ENCODE measurements at places on chromosomes 12 and 14. TPM values are rescaled to one million over a fixed set of nuclear protein-coding genes. Genes with fewer than 3 reads are reported as not detected.
A peak's percentile ranks its signal among the peaks of the same experiment; 100 is the strongest.

DNA sequence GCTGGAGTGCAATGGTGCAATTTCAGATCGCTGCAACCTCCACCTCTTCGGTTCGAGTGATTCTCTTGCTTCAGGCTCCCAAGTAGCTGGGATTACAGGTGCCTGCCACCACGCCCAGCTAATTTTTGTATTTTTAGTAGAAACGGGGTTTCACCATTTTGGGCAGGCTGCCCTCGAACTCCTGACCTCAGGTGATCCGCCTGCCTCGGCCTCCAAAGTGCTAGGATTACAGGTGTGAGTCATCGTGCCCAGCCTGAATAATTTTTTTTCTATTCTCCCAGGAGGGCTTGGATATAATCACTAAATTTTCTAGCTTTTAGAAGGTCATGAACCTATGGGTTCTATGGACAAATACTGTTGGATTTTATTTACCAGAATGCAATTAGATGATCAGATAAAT is 44.7 kb upstream of the GNPNAT1 start:
- H3K4me1 ChIP-seq = peaks cover 10% of the 10 kb centered on the region
- no peak for DNase-seq
- H3K27ac ChIP-seq = no peak overlapping the region
- H3K27me3 ChIP-seq = no peaks in the 10 kb centered on the region

DNA sequence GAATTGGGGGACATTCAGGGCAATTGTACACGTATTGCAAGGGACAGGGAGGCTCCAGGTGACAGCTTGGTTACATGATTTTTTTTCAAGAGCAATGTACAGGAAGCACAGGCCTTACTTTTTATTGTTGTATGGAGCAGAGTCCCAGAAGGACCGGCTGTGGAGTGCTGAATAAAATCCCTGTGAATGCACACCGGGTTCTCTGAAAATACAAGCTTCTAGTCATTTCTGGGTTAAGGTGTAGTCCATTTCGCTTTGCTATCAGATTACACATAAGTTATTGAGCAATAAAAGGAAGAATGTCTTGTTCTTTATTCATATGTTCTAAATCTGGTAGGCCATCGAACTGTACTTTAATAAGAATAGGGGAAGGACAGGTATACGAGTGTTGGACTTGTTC is 52.2 kb downstream of the PDE3A start:
- H3K27me3 ChIP-seq = no peaks in the 10 kb centered on the region
- H3K27ac ChIP-seq = no peak overlapping the region
- H3K4me1 ChIP-seq = no peaks in the 10 kb centered on the region
- no peak for DNase-seq
- H3K36me3 ChIP-seq = no peaks in the 10 kb centered on the region
- H3K4me3 ChIP-seq = no peak overlapping the region

DNA sequence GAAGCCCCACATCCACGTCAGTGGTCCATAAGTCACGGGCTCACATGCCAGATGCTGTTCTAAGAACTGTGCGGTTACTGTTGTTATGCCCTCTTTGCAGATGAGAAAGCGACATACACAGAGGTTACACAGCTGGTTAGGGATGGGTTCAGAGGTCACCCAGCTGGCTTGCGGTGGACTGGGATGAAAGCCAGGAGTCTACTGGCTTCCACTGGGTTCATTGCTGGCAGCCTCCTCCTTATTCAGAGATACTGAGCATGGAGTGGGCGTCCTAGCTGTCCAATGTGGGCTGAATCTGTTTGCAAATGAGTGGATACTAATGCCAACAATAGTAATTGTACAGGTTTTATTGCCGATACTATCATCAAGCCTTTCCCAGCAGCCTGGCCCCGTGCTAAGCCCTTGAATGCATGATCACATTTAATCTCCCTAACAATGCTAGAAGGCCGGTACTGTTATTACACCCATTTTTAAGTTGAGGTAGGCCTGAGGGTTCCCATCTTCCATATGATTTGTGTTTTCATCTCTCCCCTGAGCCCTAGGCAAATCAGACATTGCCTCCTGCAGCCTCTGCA is 129.1 kb downstream of the PLXNC1 start:
- no peaks in the 10 kb centered on the region for H3K4me1 ChIP-seq
- H3K4me3 ChIP-seq = no peak overlapping the region
- H3K27ac ChIP-seq = no peak overlapping the region
- DNase-seq = no peak
- H3K36me3 ChIP-seq = no peaks in the 10 kb centered on the region
- H3K27me3 ChIP-seq = no peaks in the 10 kb centered on the region

- H3K4me3 ChIP-seq = no peak overlapping the region
- H3K27me3 ChIP-seq = no peaks in the 10 kb centered on the region
- no peaks in the 10 kb centered on the region for H3K4me1 ChIP-seq
- DNase-seq = no peak
- H3K36me3 ChIP-seq = no peaks in the 10 kb centered on the region
These were observed 17.1 kb downstream of the ANO2 start for GRCh38 chr12:5927732-5928516.

DNA sequence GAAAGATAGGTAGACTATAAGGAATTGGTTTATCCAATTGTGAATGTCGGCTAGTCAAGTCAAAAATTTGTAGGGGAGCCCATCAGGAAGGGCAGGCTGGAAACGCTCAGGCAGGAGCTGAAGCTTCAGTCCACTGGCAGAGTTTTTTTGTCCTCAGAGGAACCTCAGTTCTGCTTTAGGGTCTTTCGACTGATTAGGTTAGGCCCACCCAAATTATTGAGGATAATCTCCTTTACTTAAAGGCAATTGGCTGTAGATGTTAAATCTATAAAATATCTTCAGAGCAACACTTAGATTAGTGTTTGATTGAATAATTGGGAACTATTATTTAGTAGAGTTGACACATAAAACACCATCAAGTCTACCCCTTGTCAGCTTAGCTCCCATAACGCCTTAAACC is 105.5 kb upstream of the ARHGAP5 start:
- peaks cover 30% of the 10 kb centered on the region for H3K4me1 ChIP-seq
- no peak overlapping the region for H3K27ac ChIP-seq
- H3K4me3 ChIP-seq = no peak overlapping the region

DNA sequence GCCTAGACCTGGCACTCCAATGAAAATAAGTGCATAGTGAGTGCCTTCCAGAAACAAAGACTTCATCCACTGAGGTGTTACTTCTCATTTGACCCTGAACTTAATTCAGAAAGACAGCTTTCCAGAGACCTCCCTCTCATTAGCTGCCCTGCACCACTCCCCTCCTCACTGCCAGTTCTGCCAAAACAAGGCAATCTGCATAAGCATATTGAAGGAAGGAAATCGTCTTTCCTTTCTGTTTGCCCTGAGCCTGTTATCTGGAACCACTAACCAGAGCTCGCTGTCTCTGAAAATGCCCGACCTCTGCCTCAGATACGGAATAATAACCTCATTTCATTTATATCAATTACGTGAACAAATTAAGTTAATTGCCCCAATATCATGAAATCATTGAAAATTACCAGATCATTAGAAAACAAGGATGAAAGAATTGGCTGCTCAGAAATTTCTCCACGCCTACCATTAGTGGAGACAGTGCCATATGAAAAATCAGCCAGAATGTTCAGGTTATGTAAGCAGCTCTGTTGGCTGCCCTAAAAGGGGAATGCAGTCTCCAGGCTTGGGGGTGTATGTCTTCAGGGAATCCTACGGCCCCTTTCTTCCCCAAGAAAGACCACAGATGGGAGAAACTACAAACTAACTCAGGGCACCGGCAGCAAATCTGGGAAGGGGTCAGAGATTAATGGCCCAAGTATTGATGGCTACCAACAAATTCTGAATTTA is 149.9 kb upstream of the FKBP4 start:
- H3K4me3 ChIP-seq = no peak overlapping the region
- H3K27me3 ChIP-seq = no peaks in the 10 kb centered on the region
- H3K36me3 ChIP-seq = no peaks in the 10 kb centered on the region
- peaks cover 20% of the 10 kb centered on the region for H3K4me1 ChIP-seq
- no peak overlapping the region for H3K27ac ChIP-seq
- DNase-seq = no peak

- H3K27me3 ChIP-seq = no peaks in the 10 kb centered on the region
- peak; percentile 44 for DNase-seq
- peaks cover 8% of the 10 kb centered on the region for H3K4me1 ChIP-seq
- no peak overlapping the region for H3K27ac ChIP-seq
These were observed 20.1 kb upstream of the RIN3 start for GRCh38 chr14:92493492-92493891.

Gene FOXA1
- total RNA-seq = 11.5 TPM

DNA sequence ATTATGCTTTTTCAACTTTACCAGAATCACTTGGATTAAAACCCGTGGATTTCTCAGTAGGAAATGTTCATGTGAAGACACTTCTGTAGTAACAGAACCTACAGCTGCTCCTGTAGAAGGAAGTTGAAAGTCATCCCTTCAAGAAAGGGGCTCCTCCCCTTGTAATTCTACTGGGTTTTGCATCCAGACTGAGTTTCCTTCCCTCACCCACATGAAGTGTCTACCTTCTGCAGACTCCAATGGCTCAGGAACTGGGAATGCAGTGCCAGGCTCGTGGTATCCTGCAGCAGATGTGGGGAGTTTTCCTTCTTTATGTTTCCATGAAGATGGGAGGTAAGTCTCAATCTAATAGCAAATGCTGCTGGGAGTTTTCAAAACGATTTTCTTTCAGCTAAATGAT is 7.9 kb upstream of the OR10G2 start:
- DNase-seq = no peak
- no peaks in the 10 kb centered on the region for H3K4me1 ChIP-seq
- no peaks in the 10 kb centered on the region for H3K27me3 ChIP-seq
- no peaks in the 10 kb centered on the region for H3K36me3 ChIP-seq
- H3K4me3 ChIP-seq = no peak overlapping the region
- H3K27ac ChIP-seq = no peak overlapping the region

Gene SERPINA10
- not detected for total RNA-seq

Gene HOXC4
- 1.2 TPM for total RNA-seq

DNA sequence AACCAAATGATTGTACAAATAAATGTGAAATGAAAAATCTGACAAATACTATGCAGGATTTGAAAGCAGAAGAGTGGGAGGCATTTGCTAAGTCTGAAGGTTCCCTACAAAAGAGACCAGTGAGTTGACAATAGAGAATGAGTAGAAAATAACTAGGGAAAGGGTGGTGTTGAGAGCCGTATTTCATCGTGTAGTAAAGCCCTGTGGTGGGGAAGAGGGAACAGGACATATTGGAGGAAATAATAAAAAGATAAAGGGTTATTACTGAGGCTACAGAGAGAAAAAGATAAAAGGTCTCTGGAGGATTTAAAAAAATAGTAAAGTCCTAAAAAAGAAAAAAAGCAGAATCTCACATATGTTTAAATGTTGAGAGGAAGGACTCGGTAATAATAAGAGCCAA is 268.8 kb downstream of the DUSP6 start:
- DNase-seq = no peak
- H3K36me3 ChIP-seq = no peaks in the 10 kb centered on the region
- H3K27me3 ChIP-seq = no peaks in the 10 kb centered on the region
- H3K27ac ChIP-seq = no peak overlapping the region
- H3K4me3 ChIP-seq = no peak overlapping the region
- H3K4me1 ChIP-seq = no peaks in the 10 kb centered on the region

DNA sequence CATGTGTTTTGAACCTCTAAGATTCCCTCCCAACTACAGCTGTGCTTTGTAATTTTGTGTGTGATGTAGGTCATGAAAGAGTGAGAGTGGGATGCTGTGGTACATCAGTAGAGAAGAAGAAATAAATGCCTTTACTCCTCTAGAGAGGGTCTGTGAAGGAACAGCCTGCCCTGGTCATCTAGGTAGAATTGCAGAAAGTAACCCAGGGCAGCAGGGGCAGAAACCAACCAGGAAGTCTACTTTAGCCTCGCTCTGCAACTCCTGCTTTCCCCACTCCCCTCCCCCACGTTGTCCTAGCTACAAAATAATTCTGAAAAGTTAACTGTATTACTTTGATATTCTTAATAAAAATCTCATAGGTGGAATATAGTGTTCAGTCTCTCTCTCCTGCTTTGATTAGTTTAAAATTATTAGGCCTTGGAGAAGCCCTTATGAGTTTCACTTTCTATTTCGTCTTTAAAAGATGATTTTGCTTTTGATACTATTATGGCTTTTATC is 7.5 kb downstream of the TBK1 start:
- no peak for DNase-seq
- H3K4me3 ChIP-seq = peak overlapping the region; percentile 31
- no peaks in the 10 kb centered on the region for H3K27me3 ChIP-seq
- peaks cover 18% of the 10 kb centered on the region for H3K36me3 ChIP-seq

GRCh38 chr12:53738406-53739213 is 11.4 kb upstream of the CALCOCO1 start:
- no peaks in the 10 kb centered on the region for H3K36me3 ChIP-seq
- H3K4me1 ChIP-seq = peaks cover 22% of the 10 kb centered on the region
- no peak overlapping the region for H3K4me3 ChIP-seq
- no peak overlapping the region for H3K27ac ChIP-seq

Gene RAB21
- total RNA-seq = 21.1 TPM

Data from vagina (tissue), 2 donors.